NCI-H446 (cell line): ENCODE measurements at places on chromosomes 5 and 9.

DNA sequence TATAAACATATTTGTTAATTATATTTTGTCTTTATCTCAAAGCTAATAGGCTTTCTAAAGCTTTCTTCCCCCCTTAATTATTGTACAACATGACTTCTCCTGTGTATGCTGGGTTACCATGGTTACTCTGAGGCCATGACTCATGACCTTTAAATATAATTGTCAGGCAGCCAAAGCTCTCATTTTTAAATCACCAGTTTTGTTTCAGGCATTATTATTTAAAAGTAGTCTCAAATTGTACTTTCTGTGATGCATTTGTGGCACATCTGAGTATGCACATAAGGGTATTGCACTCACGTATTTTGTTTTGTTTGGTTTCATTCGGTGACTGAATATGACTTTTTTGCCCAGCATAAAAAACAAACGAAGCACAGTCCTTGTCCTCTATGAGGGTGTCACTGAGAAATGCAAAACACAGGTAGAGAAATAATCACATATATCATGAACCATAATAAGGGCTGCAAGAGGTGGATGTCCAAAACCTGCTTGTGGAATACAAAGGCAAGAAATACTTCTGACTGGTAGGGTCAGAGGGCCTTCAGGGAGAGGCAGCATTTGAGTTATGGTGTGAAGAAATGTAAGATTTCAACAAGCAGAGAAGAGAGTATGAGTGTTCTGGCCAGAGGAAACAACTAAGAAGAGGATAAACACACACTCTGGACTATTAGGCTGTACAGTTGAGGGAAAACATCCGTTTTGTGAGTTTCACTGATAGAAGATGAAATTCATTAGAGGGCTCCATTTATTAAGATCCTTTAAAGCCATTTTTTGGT, 2.1 kb downstream of the CCDC192 start:
- no peak for DNase-seq

DNA sequence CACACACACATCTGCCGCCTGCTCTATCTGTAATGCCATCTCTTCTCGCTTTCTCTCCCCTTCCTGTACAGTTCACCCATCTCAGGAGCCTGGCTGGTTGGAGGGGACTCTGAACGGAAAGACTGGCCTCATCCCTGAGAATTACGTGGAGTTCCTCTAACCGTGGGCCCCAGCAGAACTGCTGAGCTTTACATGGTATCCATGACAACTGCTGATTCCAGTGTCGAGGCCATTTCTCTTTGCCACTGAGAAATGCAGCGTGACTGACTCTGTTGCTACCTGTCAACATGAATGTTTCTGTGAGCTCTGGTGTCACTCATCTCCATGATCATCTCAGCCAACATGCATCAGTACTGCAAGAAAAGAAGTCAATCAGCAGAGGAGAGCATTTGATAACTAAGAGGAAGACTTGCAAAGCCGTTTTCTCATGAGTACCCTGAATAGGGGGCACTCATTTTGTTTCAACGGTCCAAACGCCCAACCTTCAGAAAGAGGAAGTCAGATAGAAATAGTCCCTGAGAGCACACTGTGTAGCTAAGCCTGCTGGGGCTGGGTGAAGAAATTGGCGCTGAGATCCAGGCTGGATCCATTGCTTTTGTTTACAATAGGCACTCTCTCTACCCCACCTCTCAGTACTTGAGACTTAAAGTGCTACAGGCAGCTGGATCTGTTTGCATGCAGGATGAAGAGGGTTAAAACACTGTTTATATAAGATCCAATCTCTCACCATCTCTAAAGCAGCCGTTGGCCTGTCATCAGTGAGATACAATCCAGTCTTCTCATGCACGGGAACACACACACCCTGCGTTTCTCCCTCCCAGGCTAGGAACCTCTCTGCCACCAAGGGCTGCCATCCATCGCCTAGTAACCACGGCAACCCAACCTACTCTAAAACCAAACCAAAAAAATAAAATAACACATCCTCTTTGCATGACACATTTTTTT, 180.9 kb downstream of the NR3C1 start:
- no peak for DNase-seq

GRCh38 chr9:95028853-95029219, 288.7 kb downstream of the FANCC start:
- no peak for DNase-seq

DNA sequence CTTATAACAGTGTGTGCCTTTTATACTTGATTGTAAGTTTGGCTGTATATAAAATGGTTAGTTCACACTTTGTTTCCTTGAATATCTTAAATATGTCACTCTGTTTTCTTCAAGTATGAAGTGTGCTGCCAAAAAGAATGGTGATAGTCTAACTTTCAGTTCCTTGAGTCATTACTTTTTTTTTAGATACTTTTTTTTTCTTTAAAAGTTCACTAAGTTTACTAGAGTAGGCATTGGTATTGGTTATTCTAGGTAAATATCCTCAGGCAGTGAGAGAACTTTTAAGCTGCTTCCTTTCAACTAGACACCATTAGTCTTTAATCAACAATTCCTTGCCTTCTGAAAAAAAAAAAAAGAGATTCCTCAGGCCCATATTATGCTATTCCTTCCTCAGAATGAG, 41.9 kb downstream of the SPEF2 start:
- DNase-seq = no peak

DNA sequence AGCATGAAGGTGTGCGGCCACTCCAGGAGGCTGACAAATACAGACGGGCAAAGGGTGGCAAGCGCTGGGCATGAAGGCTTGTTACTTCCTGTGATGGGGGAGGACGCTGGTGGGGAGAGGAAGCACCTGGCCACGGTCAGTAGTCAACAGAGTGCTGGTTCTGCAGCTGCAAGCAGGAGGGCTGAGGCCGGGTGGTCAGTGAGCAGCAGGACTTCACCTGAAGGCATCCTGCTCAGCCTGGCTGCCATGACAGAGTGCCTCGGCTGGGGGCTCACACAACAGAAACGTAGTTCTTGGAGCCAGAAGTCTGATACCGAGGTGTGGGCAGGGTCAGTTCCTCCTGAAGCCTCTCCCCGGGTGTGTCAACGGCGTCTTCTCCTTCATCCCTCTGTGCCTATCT, 118.6 kb upstream of the IRX4 start:
- no peak for DNase-seq
